Kidney (tissue), 22 donors: ENCODE measurements at places on chromosomes 13 and 19. TPM values are rescaled to one million over a fixed set of nuclear protein-coding genes. Genes with fewer than 3 reads are reported as not detected.

DNA sequence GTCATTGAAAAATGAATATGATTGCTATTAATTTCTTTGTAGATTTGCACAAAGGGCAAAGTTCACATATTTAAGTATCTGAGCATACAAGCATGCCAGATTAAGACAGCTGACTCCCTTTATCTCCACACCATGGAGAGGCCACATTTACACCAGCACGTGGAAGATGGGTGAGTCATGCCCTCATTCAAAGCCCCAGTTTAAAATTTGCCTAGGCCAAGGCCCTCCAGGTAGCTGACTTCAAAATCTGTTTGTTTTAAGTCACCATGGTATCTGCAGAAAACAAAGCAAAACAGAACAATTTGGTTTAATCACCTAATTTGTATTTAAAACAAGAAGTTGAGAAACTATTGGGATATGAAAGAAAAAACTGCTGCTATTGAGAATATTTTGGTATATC lies 109.2 kb downstream of the ESD start:
- no peak for DNase-seq

GRCh38 chr13:100290165-100290801 lies 201.4 kb downstream of the PCCA start:
- no peak for DNase-seq

Gene KLK12
- total RNA-seq: not detected

DNA sequence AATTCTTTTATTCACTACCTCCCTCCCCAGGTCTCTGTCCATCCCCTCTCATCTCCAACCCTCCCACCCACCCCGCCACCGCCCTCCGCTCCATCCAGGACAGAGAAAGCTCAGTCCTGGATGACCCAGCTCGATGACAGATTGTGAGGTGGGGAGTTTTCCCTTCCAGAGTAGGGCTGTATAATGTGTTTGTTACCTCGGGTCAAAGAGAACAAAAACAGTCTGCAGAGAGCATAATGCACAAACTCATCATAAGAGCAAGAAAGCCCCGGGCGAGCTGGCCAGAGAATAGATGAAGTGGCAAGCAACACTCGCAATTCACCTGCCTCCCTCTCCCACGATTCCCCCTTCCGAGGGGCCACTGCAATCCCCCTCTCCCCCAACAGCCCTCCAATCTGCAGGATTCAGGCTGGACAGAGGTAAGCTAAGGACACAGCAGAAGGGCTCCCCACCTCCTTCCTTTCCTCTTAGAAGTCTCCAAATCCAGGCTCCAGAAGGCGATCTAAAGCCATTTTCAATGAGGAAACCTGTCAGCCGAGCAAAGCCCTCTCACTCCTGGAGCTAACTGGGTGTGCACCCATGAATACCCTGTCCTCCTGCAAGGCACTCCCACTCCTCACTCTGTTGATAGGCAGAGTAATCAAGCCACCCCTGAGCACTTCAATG lies 2.6 kb downstream of the CACNA1A start:
- no peak for DNase-seq

GRCh38 chr19:30886222-30886621 lies 463.0 kb downstream of the TSHZ3 start:
- no peak for DNase-seq

- no peak for DNase-seq
These were observed 14.3 kb downstream of the LPAR6 start for GRCh38 chr13:48398450-48399095.

DNA sequence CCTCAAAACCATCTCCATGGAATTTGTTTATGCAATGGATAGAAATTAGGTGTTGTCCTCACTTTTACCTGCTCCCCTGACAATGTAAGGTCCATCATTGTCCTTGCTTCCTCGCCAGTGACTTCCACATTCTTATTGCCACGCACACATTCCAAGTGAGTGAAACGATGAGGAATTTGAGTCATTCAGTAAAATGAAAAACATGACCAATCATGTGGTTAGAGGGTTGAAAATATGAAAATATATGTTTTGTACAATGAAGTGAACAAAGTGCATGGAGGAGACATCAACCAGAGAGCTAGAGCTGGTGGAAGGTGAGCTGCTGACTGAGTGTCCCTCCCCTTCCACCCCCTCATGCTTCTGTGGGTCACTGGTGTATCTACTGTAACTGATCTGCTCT lies 91.7 kb downstream of the ATP8A2 start:
- DNase-seq: no peak

Gene TEX26
- not detected for total RNA-seq

GRCh38 chr13:43206838-43207237 lies 183.5 kb downstream of the DNAJC15 start:
- DNase-seq: no peak

Gene UBE2L5
- total RNA-seq: not detected

Gene ZNF222
- 4.5 TPM for total RNA-seq

DNA sequence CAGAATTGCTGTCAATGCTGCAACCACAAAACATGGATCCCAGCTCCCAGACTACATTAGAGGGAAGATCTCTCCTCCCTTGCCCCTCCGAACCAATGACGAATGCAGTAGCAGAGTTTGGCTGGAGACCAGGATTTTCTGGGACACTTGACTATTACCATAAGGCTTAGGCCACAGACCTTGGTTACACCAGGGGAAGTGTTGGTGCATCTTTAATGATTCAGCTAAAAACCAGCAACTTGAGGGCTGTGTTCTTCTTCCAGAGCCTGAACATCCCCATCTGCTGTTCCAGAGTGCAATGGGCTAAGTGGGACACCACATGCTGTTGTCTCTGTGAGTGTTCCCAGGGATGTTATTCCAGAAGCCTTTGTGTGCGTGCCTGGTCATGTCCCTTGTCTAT lies 528.2 kb downstream of the LMO7 start:
- no peak for DNase-seq

DNA sequence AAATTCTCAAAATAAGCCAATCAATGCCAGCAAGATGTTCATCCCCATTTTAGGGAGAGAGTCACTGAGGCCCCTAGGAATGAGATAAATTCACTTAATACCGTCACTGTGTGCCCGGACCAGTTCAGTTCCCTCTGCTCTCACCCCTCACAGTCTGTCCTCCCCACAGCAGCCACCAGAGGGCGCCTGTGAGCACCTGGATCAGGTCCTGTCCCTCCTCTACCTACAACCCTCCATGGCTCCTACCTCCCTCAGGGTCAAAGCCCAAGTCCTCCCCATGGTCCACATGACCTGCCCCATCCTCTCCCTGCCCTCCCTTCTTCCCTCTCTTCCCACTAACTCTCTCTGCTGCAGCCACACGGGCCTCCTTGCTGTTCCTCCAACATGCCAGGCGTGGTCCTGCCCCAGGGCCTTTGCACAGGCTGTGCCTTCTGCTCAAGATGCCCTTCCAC lies 42.0 kb upstream of the NFIC start:
- no peak for DNase-seq

DNA sequence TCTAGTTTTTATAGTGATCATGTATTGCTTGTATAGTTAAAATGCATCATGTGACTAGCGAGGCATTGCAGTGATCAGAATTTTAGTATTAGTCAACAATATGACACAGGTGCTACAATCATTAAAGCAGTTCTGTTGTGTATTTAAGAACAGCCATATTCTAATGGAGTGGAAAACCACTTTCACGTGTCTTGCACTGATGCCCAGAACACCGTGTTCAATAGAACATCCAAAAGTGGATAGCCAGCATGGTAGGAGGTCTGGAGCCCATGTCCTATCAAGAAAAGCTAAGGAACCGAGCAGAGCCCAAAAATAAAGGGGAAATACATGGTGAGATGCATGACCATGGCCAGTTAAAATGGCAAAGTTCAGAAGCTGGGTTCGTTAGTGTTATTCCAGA lies 55.1 kb downstream of the FGF14 start:
- no peak for DNase-seq

GRCh38 chr13:112740502-112741131 lies 50.8 kb downstream of the ATP11A start:
- DNase-seq: peak; percentile 70

GRCh38 chr13:32022311-32022710 lies 9.3 kb upstream of the FRY start:
- no peak for DNase-seq

Gene ZGLP1
- 4.6 TPM for total RNA-seq

DNA sequence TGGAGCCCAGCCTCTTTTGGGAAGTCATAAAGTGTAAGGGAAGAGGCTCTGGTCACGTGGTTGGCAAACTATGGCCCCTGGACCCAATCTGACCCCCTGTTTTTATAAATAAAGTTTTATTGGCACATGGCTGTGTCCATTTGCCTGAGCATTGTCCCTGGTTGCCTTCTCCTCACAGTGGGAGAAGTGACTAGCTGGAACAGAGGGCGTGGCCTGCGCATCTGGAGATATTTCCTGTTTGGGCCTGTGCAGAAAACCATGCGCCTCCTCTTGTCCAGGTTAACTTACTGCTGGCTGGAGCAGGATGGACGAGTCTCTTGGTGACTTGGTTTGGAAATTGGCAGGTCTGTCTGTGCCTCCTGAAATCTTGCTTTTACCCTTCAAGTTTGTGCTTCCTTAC lies 48.3 kb downstream of the KDM4B start:
- no peak for DNase-seq

DNA sequence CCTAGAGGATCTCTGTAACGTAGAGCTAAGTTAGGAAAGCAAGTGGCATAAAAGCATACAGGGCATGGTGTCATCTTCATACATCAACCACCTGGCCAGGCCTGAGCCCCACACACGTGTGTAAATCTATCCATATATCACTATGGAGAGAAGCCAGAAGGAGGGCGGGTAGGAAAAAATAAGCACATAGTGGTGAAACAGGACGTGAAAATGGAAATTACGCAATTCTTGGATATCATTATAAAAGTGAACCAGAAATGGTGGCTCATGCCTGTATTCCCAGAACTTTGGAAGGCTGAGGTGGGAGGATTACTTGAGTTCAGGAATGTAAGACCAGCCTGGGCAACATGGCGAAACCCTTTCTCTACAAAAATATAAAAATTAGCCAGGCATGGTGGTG lies 43.4 kb downstream of the PDCD5 start:
- no peak for DNase-seq

DNA sequence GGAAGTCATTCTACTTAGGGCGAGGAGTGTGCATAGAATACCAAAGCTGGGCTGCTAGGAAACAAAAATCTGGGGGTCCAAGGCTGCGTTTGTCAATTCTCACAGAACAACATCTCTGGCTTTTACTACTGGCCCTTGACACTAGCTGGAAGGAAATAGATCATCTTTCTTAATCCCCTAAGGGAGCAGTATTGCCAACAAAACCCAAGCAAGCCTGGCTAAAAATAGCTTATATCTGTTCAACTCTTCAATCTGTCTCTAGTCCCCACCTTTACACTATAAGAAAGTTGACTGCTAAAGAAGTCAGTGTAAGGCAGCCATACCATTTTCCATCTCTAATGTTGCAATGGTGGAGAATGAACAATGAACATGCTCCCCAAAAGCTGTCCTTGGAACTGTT lies 107.8 kb upstream of the SPRY2 start:
- no peak for DNase-seq

GRCh38 chr19:58228585-58229254 lies at the start of gene ZNF544:
Gene ZNF544 (plus strand): TSS chr19:58228914. CDS start chr19:58244024, 15,110 bp downstream.
- DNase-seq: peak; percentile 91

- DNase-seq: no peak
These were observed 774 bp downstream of the GGN start for GRCh38 chr19:38386971-38387549.

DNA sequence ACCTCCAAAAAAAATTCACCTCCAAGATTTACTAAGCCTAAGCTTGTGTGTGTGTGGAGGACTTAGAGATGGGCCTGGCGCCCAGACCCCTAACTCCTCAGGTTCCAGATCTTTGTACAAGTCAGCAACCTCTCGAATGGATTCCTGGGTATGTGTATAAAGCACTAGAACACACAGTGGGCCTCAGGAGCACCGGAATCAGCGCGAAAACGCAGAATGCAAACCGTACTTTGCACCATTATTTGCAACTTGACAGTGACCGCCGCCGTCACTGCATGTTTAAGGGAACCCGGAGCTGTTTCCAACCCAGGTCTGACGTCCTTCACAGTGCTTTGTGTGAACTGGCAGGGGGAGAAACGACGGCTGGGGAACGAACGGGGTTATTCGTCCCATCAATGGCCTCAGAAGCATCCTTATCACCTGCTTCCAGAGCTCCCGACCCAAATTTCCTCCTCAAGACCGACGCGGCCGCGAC lies 688 bp downstream of the ZNF606 start:
- no peak for DNase-seq

DNA sequence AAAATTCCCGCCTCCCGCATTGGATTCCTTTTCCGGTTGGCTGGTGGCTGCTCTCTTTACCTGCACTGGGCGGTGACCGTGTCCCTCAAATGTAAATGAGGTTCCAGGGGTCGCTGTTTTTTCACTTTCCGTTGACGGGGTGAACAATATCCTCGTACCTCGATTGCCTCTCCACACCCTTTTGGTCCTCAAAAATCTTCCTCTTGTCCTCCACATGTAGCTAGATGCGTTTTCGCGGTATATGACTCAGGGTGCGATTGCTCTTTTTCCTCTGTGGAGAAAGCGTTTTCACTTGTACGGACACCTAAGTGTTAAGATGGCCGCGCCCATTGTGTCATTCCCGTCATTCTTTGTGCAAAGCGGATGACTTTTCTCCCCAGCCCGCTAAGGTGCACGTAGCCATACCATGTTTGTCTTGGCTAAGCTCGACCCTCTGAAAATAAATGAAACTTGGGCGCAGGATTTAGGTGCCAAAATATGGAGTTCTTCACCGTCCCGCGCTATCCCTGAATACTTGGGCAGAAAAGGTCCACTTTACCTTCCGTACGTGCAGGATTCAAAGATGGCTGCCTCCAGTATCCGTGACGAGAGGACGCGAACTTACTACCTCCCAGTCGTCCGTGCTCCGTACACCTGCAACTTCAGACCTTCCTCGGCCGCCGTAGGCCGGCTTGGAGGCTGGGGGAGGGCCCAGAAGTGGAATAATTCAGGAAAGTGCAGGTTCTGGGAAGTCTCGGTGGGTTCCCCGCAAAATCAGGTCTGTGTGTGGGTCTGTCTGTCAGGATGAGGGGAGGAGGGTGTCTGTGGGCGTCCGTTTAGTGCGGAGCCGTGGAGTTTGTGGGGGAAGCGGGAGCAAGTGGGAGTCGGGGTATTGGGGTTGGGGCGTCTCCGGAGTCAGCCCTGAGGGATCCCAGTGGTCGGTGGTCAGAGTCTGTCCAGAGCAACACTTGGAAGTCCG lies at the start of gene ZNF613:
Gene ZNF613, plus strand, starts transcription at position 689 of the 958 bp plus-strand sequence. CDS start 8,749 bp downstream, outside the sequence.
- peak; percentile 97 for DNase-seq

GRCh38 chr19:35885904-35886303 lies 14.4 kb downstream of the NFKBID start:
- no peak for DNase-seq

Gene CYP4F12
- 4.4 TPM for total RNA-seq

DNA sequence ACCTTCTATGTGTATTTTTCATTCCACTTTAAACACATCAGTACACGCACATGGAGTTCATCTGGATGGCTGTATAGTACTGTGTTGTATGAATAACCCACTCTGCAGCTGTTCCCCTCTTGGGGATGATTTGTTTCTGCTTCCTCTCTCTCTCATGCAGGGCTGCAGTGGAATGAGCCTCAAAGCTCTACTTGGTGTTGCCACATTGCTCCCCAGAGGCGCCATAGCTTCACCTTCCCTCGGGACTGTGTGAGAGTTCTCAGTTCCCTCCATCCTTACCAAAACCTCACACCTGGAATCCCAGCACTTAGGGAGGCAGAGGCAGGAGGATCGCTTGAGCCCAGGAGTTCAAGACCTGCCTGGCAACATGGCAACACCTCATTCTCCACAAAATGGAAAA lies 28.4 kb upstream of the GPR183 start:
- no peak for DNase-seq
